ENCODE measurements at places on chromosomes 3 and 15.
A peak's percentile ranks its signal among the peaks of the same experiment; 100 is the strongest.

DNA sequence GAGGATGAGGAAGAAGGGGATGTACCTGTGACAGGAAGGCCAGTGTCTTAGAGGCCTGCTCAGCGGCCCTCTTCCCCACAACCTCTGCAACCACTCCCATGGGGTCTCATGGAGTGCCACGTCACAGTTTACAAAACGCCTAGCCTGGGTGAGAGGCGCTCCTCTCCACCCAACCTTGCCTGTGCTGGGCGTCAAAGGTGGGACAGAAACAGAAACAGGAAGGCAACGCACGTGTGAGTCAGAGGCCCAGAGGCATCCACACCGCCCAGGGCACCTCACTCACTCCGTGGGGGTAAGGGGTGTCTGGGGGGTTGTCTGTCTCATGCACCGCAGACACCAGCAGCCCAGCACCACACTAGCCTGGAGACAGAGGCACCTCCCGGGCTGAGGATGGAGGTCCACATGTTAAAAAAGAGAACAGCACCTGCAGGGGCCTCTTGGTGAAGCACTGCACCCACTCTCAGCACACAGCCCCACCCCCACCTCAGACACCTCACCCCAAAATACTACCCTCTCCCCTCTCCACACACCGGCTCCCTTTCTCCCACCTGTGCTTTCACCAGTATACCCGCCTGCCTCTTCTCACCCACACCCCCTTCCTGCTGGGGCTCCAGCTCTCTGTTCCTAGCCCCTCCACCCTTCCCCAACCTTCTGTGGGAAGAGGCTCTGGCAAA, 4.7 kb upstream of the CALML4 start:
- DNase-seq = no peak

GRCh38 chr3:128083396-128083795, 31.2 kb downstream of the SEC61A1 start:
- DNase-seq = no peak

GRCh38 chr3:22966349-22966748, 236.8 kb upstream of the UBE2E2 start:
- no peak for DNase-seq

DNA sequence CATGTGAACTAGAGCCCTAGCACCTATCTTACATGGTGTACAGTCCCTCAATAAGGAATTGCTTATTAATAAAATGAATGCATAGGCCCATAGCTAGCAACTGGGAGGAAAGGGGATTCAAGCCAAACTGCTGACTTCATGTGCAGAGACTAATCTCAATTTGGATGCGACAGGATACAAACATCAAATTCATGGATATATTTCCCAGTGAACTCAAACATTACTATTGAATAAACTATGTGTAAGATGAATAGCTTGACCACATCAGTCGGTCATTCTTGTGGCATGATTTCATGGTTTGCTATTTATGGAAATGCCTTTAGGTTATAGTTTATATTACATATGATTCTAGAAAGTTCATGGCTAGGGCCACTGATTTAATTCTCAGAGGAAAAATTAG, 268.6 kb upstream of the SLITRK3 start:
- no peak for DNase-seq

DNA sequence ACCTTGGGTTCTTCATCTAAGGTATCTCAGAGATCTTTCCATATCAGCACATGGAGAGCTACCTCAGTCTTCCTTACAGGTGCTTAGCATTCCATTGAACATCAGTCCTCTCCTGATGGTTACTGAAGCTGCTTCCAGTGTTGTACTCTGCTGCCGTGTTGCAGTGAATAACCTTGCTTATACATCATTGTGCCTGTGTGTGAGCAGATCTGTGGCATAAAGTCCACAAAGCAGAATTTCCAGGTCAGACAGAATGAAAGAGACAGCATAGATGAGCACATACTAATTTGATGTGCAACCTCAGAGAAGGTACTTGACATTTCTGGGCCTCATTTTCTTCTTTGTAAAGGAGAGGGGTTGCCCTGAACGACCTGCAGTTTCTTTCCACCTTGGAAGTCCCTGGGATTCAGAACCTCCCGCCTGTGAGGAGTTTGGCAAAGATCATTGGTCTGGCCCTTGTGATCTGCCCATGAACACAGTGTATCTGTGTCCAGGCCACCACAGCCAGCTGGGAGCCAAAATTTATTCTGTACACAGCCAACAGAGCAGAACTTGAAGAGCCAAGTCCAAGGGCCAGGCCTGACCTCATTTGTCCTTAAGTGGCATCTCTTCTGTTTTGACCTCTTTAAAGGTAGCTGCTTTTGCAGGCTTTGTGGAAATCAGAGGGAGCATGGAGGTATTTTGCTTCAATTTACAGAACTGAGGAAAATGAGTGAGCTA, 57.2 kb upstream of the SLC7A14 start:
- no peak for DNase-seq

DNA sequence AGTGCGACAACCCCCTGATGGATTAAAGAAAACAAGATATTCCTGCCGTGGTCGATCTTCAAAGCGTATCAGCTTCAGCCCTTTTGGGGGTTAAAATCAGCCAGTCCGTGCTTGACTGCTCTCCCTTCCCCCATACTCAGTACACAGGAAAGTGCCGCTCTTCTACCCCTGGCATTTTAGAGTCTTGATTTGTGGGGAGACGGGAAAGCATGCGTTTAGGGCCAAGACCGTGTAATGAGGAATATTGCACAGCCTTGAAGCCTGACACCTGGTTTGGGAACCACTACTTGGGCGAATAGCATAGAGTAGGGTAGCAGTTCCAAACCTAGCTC, 540 bp upstream of the EDC3 start:
- no peak for DNase-seq

- DNase-seq = peak; percentile 93
These were observed 604 bp downstream of the CCPG1 start for GRCh38 chr15:55407498-55408011.

GRCh38 chr15:93042691-93043378, 46.2 kb downstream of the RGMA start:
- peak; percentile 91 for DNase-seq

GRCh38 chr3:13235897-13236296, 162.7 kb upstream of the IQSEC1 start:
- DNase-seq = no peak

- no peak for DNase-seq
These were observed 116.1 kb upstream of the IL12A start for GRCh38 chr3:159872374-159873109.

GRCh38 chr15:82904574-82904973, 47.9 kb downstream of the HOMER2 start:
- DNase-seq = no peak
